CD4-positive, alpha-beta T cell treated with Interleukin-1 beta for 1 hour (primary cell): ENCODE measurements at places on chromosomes 12 and 14.

GRCh38 chr12:70044167-70044566 lies 199.1 kb upstream of the CNOT2 start:
- no peak for DNase-seq

GRCh38 chr12:100555722-100556121 lies 17.8 kb upstream of the GAS2L3 start:
- DNase-seq: no peak

DNA sequence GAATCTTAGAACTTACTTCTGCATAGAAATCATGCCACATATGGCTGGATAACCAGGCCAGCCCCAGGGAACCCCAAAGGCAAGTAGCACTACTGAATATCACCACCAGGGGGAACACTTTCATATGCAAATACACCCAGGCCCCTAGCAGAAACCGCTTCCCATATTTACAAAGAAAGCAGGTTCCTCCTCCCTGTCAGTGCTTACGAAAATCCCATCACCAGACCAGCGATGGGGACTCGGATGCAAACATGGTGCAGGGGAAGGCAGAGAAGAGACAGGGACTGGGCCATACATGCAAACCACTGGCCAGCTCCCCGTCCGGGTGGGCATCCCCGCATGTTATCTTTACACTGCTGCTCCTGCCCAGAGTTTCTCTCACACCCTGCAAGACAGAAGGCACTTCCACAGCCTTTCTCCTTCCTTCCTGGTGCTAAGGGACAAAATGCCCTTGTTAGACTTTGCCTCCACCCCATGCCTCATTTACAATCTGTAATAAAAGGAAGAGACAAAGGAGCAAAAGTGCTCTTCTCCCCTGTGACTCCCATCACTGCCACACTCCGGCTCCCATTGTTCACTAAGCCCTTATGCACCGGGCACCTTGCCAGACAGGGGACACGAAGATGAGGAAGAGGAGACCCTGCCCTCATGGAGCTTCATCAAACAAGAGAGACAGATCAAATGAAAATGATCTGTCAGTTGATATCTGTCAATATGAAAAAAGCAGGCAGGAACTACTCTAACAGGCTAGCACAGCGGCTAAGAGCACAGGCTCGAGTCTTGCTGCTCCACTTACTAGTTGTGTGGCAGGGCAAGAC lies 62.3 kb downstream of the PTPN21 start:
- peak; percentile 52 for DNase-seq

DNA sequence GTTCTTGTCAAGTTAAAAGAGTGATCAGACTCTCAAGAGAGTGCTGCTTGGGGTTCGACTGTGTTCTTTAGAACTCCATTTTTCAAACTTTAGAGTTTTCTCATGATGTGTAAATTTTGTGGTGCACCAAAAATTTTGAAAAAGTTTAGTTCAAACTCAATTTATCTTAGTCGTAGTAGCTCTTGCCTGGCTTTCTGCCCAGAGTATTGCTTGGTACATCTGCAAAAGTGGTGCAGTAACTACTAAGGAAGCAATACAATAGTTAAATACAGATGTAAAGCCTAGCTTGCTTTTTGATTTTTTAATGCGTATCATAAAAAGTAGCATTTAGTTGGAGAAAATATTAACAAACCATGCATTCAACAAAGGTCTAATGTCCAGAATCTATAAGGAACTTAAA lies 9.5 kb upstream of the CCDC91 start:
- DNase-seq: no peak

DNA sequence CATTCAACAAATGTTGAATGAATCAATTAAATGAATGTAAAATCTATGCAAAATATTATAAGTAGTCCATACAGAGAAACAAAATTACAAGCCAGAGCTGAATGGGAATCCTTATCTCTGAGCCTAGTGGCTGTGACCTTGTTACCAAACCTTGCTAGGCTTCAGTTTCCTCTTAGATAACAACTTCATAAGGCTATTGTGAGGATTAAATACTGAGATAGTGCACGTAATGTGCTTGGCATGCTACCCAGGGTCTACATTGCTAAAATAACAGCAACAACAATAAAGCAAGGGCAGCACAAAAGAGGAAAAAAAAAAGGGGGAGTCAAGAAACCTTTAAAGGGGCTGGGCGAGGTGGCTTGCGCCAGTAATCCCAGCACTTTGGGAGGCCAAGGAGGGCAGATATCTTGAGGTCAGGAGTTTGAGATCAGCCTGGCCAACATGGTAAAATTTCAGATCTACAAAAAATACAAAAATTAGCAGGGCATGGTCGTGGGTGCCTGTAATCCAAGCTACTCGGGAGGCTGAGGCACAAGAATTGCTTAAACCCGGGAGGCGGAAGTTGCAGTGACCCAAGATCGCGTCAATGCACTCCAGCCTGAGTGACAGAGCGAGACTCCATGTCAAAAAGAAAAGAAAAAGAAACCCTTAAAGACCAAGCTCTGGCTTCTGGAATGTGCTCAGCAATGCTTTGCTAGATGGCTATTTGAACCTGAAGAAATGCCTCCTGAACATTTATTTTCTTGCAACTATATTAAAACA lies 14.1 kb downstream of the STAB2 start:
- no peak for DNase-seq

GRCh38 chr12:24584032-24584675 lies 364.7 kb downstream of the BCAT1 start:
- no peak for DNase-seq

DNA sequence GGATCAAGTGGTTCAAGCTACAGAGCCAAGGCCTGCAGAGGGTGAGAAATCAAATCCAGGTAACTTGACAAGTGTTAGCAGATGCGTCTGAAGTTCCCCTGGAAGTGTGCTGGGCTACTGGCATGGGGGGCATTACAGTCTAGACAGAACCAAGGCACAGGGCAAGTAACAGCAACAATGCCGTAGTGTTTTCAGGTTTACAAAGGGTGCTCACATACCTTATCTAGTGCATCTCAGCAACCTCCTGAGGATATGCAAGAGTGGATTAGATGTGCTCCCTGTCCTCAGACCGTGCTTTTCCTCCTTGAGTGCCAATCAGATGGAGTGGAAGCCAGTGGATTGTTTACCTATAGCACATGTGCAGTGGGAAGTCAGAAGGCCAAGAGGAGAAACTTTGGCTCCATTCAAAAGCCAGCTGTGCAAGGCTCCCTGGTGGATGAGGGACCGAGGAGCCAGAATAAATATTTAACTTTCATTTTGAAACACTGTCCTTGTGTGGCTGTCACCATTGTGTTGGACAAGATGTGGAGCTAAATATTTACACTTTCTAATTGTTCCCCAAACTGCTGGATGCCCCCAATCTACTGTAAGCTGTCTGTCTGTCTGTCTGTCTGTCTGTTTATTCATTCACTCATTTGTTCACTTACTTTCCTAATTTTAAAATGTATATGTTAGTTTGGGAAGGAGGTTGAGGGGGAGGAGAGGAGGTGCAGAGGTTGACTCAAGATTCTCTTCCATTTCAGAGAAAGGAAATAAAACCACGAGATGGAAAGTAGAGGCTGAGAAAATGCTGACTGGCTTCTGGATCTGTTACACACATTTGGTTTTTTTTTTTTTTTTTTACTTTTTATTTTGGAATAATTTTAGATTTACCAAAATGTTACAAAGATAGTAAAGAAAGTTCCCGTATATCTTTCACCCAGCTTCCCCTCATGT lies 184.0 kb upstream of the PARP11 start:
- no peak for DNase-seq

DNA sequence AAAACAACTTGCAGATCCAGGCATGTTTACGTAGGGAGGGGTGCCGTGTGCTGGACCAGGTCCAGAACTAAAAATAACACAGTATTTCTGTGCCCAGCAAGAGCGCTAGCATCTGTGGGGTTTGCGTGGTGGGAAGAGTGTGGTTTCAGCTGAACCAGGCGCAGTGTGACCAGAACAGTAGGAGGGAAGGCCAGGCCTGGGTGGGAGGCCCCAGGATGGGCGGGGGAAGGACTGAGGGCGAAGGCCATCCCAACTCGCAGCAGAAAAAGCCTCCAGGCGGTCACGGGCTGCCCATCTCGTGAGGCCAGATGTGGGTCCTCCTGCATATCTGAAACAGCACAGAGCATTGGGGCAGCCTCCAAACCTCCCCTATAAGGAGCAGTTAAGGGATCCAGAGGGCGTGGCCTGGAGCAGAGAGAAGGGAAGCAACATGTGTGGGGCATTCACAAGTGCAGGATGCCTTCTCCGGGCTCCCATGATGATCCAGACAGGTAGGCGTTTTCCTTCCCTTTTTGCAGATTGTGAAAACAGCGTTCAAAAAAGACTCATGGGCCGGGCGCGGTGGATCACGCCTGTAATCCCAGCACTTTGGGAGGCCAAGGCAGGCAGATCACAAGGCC lies 17.8 kb upstream of the CD9 start:
- no peak for DNase-seq

GRCh38 chr12:93568091-93568490 lies 4.4 kb upstream of the SOCS2 start:
- no peak for DNase-seq

DNA sequence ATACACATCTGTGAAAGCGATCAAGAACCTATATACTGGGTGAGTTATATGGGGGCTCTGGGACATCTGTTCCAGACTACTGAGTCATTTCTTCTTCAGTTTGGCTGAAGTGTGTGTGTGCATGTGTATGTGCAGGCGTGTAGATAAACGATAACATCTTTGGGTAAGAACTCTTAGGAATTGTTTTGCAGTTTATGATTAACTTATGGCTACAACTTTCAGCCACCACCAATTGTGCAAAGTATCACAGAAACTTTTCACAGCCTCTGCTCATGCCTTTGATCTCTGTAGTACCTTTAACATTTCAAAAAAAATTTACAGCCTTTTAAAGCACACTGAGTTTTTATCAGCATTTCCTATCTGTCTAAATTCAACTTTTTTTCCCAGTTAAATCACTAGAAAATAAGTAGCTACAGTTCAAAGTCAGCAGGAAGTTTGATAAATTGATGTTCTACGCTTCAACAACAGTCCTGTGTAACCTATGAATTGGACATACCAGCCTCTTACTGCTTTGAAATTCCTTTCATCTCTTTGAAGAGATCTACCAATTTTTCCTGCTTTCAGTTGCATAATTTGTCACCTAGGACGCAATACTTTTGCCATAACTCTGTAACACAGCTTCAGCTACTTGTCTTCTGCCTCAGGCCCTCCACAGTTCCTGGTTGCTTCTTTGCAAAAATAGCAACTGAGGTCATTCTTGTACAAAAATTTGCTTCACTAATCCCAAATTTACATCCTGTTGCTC lies 43.0 kb downstream of the PPM1H start:
- no peak for DNase-seq

- DNase-seq: no peak
Measured at GRCh38 chr12:116969615-116970585, 59.1 kb downstream of the FBXW8 start.

DNA sequence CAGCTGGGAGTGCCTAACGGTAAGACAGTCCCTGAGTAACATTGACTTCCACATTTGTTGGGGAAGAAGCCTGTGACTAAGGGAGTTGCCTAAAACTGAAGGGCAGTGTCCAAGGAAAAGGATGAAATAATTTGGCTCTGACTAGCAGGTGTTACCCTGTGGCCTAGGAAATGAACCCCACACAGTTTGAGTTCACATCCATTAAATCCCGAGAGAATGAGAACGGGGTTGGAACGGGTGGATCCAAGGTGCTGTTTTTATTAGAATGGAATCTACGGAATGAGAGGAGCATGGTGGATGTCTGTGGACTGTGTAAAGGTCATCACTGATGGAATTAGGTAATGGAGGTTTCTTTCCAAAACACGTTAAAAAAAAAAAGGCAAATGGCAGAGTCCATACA lies 324.0 kb downstream of the MED13L start:
- DNase-seq: no peak

DNA sequence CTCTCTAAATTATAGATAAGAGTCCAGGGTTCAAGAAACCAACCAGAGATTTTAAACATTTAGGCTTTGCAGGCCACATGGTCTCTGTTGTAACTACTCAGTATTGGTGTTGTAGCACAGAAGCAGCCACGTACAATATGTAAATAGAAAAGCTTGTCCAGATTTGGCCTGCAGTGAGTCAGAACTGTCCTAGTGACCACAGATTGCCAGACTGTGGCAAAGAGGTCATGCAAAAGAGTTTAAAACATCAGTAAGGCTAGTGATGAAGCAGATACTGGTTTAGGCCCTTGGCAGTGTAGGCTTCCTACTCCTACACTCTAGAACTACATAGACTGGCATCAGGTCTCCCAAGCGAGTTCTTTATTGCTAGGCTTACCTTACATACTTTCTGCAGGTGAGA lies 117.6 kb upstream of the GARIN6 start:
- no peak for DNase-seq

- DNase-seq: peak; percentile 83
Measured at GRCh38 chr12:100199347-100200149, 1.1 kb upstream of the ACTR6 start.

- DNase-seq: no peak
Measured at GRCh38 chr12:48336564-48336963, 14.2 kb downstream of the ZNF641 start.

DNA sequence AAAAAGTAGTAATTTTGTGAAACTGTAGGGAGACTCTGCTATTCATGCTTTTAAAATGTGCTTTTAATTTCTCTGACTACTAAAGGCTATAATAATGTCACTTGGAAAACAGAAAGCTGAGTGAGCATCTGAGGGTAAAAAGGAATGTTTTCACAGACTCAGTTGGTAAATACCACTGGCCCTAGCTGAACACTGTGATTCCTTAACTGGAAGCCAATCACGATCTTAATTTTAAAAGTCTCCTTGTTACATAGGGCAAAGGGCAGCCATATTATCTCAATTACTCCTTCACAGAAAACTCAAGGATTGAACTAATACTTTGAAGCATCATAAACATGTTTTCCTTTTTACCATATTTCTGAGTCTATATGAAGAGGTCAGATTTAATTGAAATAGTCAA lies 41.9 kb downstream of the PAWR start:
- DNase-seq: no peak

- no peak for DNase-seq
Measured at GRCh38 chr14:66982247-66982646, 207.0 kb upstream of the GARIN2 start.

GRCh38 chr12:32353540-32353939 lies 45.8 kb upstream of the FGD4 start:
- no peak for DNase-seq
